ENCODE measurements at places on chromosomes 6 and 20. TPM values are rescaled to one million over a fixed set of nuclear protein-coding genes. Genes with fewer than 3 reads are reported as not detected.

DNA sequence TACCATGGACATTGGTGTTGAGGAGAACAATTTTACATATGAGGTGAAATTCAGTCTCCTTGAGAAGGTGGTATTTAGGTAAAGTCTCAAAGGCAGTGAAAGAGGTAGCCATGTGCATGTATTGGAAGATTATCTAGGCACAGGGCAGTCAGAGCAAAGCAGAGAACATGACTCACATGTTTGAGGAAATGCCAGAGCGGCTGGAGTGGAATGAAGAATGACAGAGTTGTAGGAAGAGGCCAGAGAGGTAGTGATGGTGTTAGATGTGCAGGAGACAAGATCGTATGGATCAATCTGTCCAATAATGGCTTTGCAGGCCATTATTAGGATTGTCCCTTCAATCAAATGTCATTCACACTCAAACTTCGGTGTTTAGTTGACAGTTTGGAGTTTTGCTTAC, 449.4 kb upstream of the PTCHD4 start:
- no peak for DNase-seq

SLC17A1 gene
- not detected for total RNA-seq

DNA sequence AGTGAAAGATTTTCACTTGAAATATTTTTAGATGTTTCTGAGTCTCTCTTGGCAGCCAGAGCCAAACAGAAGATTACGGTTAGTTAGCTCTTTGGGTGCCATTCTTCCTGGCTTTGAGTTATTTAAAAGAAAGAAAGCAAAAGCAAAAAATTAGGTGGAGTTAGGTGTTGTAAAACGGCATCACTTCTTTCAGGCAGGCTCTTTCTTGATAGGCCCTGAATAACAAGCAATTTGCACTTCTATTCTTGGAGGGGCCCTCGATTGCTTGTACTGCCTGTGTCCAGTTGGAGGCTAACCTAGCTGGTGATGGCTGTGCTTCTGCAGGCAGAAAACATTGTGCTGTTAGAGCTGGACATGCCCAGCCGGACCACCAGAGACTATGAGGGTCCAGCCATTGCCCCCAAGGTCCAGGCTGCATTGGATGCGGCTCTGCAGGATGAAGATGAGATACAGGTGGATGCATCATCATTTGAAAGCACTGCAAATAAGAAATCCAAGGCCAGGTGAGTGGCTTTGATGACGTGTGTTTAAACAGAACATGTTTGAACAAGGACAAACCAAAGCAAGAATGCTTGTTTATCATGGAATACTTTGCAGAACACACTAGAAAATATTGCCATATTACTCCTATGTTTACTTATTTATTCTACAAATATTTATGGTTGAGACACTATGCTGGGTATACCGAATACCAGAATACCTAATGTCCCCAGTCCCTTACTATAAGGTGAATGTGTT, 28.1 kb upstream of the ASXL1 start:
- no peak for DNase-seq

DNA sequence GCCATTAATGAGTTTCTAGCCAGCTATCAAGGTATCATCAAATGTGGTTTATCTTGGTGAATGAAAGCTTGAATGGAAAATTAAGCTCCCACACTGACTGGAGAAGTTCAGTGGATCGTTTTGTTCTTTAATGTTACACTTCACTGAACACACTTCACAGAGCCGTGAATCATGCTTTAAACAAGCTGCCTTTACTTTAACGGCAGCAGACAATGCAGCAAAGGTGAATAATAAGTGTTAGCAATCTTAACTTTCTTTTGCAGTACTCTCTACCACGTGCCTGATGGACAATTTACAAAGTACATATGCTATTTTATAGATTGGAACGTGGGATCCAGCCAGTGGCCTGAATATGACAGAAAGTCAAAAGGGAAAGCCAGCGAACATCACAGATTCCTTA, 424.5 kb downstream of the GRIK2 start:
- DNase-seq, result no peak

DNA sequence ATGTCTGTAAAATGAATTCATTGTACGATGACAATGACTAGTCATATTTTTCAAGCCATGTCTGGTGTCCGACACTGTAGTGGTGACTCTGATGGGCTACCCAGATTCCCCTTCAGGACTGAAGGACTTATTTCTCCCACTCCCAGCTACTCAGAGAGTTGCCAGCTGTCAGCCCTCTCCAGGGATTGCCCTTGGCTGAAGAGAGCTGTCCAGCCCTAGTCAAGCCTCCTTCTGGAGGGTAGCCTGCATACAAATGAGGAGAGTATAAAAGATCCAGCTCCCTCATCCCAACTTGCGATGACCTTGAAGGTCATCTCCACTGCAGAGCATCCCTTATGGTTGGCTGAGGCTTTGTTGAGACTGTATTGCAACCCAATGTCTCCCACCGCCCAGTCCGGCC, 29.9 kb downstream of the JPH2 start:
- DNase-seq, result no peak

Data from CD4-positive, alpha-beta T cell (primary cell).